Stimulated activated CD8-positive, alpha-beta memory T cell treated with anti-CD3 and anti-CD28 coated beads, Interleukin-2, amount 100 ng/mL, for 48 hours (primary cell): ENCODE measurements at places on chromosomes 6 and 20.

DNA sequence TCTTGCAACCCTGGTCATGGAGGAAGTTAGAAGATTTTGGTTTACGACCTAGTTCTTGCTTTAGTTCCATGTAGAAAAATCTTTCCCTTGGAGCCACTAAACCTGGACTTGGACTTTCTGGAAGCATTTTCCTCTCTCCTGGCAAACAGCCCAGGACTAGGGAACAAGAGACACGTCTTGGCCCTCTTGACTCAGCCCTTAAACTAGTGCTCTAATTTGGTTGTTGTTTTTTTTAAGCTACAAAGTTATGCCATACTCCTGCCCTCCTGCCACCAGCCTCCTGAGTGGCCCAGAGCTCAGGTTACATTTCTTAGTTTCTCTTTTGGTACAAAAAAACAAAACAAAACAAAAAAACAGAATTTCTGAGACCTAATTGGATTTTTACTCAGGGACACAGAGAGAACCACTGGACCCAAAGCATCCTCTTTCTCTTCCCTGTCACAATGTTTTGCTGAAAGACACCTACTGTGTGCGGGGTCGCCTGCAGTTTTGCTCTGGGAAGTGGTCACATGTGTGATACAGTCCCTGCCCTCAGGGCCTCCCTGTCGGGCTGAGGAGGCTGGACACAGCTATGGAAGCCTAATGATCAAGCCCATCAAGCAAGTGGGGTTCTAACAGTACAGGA is 32.3 kb upstream of the SCUBE3 start:
- no peak for DNase-seq

DNA sequence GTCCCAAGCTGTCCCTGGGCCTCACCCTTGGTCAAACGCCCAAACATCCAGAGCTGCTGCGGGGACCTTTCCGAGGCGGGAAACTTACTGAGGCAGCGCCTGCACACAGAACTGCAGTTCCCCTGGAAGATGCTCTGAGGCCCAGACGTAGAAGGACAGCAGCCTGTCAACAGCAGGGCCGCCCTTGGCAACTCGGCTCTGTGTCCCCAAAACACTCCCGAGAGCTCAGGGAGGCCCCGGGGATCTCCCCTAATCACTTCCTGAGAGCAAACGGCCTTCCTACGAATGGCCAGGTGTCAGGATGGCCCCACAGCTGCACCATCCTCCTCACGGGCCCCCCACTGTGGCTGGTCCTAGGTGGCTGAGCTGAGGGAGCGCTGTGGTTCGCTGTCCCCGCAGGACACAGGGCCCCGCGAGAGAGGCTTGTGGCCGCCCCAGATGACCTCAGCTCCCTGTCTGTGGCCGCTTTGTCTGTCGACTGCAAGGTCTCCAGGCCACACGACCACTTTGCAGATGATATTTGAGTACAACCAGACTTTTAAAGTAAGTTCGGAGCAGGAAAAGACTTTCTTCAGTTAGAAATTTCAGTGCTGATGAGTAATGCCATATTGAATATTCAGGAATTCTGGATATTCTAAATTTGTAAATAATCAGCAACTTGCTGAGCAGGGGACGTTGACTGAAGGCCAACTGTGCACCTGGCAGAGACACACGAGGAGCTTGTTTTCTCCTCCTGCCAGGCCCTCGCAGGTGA is 46.0 kb downstream of the DLL1 start:
- DNase-seq: no peak

GRCh38 chr6:161547617-161548016 is 273.8 kb upstream of the AGPAT4 start:
- DNase-seq: no peak

DNA sequence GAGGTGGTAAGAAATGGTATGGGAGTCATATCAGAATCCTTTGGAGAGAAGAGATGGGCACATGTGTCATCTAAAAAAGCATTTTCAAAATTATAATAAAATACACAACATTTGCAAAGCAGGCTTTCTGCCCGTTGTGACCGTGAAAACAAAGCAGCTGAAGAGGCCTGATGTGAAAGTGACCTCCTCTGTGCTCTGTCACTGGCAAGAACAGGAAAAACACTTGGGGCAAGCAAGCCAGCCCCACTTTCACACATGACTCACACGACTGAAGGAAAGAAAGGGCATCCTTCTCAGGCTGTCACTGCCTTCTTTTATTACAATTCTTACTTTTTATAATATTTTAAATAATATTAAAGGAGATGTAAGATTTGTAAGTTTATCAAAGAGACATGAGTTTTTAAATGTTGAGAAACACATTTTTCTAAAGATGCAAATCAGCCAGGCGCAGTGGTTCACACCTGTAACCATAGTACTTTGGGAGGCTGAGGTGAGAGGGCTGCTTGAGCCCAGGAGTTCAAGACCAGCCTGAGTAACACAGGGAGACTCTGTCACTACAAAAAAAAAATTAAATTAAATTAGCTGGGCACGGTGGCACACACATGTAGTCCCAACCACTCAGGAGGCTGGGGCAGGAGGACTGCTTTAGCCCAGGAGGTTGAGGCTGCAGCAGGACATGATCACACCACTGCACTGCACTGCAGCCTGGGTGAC is 143.7 kb downstream of the BTBD9 start:
- DNase-seq: no peak

DNA sequence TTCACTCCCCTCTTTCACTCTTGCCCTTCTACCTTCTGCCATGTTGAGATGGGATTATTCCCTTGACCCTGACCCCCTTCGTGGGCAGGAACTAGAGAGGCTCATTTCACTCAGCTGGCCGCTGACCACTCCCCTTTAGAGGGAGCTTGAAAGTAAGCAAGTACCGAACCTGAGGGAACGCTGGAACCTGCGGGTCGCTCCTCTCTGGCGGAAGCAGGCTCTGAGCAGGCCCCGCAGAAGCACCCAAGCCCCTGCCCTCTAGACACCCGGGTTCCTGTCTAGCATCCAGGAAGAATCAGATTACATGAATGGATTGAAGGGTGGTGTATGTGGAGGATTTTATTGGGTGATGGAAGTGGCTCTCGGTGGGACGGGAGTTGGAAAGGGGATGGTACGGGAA is 11.9 kb upstream of the MYCT1 start:
- no peak for DNase-seq
